ENCODE measurements at places on chromosomes 2 and 18.
A peak's percentile ranks its signal among the peaks of the same experiment; 100 is the strongest.

- DNase-seq = no peak
These were observed 257.3 kb downstream of the STK39 start for GRCh38 chr2:167990062-167990461.

- peak; percentile 53 for DNase-seq
These were observed 390.3 kb downstream of the GPD2 start for GRCh38 chr2:156826341-156826933.

- no peak for DNase-seq
These were observed 49.9 kb downstream of the RTN4 start for GRCh38 chr2:55000341-55000740.

GRCh38 chr2:176261136-176261535, 8.1 kb upstream of the MTX2 start:
- DNase-seq = no peak

- no peak for DNase-seq
These were observed 4.5 kb upstream of the BCL2L11 start for GRCh38 chr2:111116011-111116746.

DNA sequence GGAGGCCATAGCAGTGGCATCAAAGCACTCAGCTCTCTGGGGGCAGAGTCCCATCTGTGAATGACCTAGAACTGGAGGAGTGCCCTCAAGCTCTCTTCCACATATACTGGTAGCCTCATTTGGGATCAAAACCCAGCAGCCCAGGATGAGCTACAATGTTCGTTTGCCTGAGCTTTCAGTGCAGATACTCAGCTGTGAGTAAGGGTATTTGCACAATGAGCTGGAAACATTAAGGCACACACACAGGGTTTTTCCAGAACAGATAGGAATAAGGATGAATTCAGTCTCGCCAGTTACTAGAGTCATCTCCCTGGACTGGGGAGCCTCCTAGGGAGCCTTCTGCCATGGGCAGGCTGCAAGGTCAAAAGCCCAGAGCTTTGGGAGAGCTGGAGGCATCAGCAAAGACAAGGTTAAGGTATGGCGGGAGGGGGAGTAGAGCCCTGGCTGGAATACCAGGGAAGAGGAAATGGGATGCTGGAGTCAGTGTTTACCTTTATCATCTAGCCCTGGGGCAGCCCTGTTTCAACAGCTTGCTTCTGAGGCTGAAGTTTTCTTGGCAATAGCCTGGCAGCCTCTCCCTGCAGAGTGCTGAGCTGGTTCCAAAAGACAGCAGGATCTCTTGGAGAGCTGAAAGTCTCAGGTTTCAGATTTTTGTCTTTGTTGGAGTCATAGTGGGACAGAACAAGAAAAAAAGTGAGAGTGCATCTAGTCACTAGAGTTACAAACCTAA, 187.7 kb downstream of the LOXHD1 start:
- no peak for DNase-seq

DNA sequence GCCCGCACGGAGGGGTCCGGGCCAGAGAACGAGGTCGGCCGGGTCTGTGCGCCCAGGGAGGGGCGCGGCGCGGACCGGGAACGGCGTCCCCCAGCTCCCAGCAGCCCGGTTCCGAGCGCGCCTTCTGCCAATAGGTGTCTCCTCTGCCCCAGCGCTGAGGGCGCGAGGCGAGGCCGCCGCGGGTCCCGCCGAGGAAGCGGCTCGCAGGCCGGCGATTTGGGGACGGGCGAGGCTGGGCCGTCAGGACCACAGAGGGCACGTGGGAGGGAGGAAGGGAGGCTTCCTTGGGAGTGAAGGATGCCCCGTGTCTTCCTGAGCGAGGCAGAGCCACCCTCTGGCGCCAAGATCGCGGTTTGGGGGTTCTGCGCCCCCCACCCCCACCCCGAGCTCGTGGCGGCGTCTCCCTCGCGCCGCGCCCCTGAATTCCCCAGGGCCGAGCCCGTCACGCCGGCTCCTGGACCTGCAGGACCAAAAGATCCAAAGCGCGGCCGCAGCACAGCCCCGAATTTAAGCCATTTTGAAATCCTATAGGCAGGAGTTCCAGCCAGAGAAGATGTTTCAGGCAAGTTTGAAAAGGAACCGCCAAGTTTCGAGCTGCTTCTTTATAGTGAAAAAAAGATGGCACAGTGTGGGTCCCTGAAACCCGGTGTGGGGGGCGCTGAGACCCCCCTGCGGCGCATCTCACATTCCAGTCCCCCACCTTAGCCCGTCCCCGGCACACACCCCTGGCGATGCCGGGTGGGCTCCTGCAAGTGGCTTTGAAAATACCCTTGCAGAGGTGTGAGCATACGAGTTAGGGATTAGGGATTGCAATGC, 909 bp downstream of the NFATC1 start:
- DNase-seq = peak; percentile 73

GRCh38 chr18:64270121-64270520, 121.2 kb upstream of the LINC00305 start:
- no peak for DNase-seq

- DNase-seq = no peak
These were observed 136.5 kb downstream of the TDRD15 start for GRCh38 chr2:21260311-21260710.

GRCh38 chr18:36153203-36153602, 23.5 kb downstream of the ELP2 start:
- DNase-seq = no peak

DNA sequence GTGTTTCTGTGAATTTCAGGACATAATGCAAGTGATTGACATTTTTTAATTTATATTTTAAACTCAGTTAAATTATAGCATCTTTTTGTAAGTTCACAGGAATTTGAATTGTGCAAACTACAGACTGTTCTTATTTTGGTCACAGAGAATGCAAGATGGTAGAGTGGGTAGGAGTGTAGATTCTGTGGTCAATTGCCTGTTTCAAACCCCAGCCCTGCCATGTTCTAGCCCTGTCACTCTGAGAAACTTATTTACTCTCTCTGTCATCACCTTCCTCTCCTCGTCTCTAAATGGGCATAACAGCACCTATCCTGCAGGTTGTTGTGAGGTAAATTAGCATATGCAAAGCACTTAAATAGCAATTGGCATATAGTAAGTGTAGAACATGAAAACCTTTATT, 879.8 kb downstream of the CPS1 start:
- DNase-seq = no peak

DNA sequence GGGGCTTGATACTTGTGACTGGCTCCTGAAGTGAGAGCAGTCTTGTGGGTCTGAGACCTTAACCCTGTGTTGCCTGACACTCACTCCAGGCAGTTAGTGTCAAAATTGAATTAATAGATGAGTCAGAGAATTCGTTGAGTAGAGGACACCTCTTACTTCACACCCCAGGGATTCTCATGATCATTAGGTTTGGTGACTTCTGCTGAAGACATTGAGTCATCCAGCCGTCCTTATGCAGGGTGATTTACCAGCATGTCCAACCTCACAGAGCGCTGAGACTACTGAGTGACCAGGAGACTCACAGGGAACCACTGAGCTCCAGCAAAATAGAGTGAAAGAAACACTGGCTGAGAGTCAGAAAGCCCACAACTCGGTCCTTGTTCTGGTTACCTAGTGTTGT, 36.0 kb upstream of the EVA1A start:
- no peak for DNase-seq

DNA sequence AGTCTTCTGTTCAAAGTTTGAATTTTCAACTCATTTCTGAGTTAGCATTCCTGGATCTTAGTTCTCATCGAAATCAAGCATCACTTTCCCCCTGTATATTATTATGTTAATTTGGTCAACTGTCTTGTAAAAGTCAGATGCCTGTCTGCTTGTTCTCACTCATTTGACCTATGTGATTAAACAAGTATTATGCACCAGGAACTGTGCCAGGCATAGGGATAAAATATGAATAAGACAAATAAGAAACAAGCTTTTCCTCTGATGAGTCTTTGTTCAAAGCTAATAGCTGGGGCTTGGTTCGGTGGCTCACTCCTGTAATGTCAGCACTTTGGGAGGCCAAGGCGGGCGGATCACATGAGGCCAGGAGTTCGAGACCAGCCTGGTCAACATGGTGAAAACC, 19.7 kb upstream of the EMILIN2 start:
- no peak for DNase-seq

DNA sequence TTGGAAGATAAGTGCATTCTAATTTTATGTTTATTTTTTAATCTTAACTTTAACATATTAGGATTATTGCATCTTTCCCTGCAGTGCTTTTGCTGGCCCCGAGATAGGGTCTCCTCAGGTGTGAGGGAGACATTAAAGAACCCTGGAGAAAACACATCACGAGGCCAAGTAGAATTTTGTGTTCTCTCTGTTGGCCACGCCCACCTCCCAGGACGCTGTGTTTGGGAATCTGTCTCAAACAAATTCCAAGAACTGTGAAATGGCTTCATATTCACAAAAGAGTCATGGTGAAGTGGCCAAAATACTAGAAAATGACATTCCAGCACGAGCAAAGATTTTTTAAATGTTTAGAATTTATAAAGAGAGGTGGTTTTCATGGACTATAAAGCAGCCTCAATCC, 27.3 kb downstream of the RNF144A start:
- peak; percentile 15 for DNase-seq

- DNase-seq = no peak
These were observed 1129.4 kb downstream of the TDRD15 start for GRCh38 chr2:22253171-22253570.

DNA sequence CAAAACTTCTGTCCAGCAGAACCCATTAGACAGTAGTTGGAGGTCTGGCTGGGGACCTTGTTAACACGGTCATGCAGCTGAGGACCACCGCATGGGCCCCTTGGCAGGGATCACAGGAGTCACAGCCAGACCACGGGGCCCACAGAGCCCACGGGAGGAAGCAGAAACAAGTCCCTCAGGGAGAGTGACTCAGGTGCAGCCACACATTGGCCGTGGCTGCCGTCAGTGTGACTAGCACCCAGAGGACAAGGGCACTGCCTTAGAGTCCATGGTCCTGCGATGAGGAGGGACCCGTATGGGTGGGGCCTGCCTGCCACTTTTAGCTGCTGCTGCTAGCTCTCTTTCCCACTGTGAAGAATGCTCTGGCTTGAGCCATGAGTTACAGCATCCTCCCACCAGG, 5.9 kb upstream of the RFX8 start:
- no peak for DNase-seq

DNA sequence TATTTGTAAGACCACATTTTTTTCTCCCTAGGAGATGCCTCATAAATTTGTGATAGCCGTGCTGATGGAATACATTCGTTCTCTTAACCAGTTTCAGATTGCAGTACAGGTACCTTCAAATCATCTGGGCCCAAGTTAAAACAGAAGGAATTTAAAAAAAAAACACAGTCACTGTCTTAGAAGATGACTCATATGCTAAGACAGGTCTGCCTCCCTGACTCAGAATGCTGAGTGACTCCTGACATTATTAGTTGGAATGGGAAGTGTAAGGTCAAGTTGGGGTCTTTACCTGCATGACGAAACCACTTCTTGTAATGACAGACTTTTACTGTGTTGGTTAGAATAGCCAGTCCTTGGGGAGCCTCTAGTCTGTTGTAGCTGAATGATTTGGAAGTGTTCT, 26.3 kb downstream of the RMC1 start:
- no peak for DNase-seq

Measured in femur (tissue), 1 donor.